ENCODE measurements at places on chromosomes 2 and 18.

GRCh38 chr2:176242276-176242675 lies 27.0 kb upstream of the MTX2 start:
- DNase-seq, result no peak

GRCh38 chr2:10405448-10405847 lies 42.7 kb downstream of the ODC1 start:
- no peak for DNase-seq

DNA sequence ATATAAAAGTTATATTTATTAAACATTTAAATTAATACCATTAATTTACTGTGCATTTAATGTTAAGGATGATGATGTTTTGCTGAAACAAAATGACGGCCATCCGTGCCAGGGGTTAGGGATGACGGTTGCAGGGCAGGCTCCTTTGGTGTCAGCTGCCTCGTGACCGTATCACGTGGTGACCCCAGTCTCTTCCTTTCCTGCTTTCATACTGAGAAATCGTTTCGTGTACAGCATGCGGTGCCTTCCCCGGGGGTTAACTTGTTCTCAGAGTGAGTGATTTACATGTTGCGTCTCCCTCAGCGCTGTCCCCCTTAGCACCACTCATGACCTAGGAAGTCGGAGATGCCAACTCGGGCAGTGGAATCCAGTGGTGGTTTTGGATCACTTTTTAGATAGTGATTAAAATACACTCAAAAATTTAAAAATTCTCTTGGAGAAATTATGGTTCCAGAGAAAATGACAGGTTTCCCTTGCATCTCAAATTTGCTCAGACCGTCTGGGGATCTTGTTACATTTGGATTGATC lies 290.8 kb downstream of the GBX2 start:
- DNase-seq, result no peak

DNA sequence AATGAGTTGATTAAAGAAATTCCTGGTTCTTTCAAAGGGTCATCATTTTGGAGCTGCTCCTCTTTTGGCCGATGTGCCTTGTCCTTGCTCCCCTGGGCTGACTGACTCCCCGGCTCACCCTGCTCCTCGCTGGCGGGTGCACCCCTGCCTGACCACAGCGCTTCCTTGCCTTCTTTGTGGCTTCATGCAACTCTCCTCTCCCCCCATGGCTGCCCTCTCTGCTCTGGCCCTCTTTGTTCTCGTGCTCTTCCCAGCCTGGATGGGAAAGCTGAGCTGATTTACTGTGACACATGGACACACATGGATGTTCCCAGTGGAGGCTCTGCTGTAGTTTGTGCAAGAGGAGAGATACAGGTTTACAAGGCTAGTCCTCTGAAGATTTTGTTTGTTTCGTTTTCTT lies 234.6 kb downstream of the HAUS1 start:
- DNase-seq, result no peak

DNA sequence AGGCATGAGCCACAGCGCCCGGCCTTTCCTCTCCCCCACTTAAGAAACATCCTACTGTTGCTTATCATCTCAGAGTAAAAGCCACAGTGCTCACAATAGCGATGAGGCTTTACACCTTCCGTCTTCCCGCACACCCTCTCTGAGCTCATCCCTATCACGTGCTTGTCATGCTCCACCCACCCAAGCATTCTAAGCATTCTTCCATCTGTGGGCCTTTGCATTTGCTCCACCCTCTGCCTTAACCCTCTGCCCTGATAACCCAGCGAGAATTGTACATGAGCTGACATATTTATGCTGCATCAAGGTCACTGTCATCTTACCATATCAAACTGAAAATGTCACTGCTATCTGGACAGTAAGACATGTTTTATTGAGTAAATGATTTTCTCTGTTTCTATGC lies 22.6 kb downstream of the FOXI3 start:
- no peak for DNase-seq

DNA sequence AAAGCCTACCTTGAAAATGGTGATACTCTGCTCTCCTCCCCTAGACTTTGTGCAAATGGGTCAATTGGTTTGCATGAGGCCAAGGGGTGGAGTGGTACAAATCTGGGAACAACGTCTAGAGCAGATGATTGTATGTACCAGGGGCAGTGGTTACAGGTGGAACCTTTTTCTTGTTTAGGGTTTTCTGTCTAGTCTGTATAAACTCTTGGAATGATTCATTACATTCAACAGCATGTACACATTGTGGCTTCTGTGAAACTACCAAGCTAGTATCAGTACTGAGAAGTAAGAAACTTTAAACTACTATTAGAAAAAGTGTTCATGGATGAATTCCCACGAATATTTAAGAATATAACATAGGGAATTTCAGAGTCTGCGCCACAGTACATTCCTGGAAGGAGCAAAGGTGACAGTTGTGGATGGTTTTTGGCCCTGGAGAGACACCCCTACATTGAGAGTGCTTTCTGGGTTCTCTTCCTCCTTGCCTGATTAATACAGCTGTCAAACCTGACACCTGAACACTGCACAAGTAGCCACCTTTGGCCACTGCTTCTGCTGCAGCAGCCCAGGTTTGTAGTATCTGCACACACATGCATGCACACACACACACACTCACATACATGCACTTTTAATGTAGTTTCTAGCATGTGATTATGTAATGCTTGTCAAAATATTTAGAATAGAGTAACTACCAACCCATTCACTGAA lies 30.0 kb downstream of the CFAP221 start:
- DNase-seq, result no peak

GRCh38 chr2:106866641-106867040 lies 19.3 kb downstream of the ST6GAL2 start:
- DNase-seq, result no peak

GRCh38 chr2:226791056-226791486 lies 8.5 kb downstream of the IRS1 start:
- peak; percentile 76 for DNase-seq

GRCh38 chr2:237403024-237403882 lies 10.7 kb downstream of the COL6A3 start:
- no peak for DNase-seq

DNA sequence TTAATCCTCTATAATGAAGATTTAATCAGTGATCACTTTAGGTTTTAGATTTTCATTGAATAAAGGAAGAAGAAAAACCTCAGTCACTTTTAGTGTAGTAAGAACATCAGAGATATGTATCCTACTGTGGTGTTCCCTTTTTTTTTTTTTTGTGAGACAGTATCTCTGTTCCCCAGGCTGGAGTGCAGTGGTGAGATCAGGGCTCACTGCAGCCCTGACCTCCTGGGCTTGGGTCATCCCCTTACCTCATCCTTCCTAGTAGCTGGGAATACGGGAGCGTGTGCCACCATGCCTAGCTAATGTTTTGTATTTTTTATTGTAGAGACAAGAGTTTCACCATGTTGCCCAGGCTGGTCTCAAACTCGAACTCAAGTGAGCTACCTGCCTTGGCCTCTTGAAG lies 5.1 kb downstream of the SLC39A10 start:
- no peak for DNase-seq

DNA sequence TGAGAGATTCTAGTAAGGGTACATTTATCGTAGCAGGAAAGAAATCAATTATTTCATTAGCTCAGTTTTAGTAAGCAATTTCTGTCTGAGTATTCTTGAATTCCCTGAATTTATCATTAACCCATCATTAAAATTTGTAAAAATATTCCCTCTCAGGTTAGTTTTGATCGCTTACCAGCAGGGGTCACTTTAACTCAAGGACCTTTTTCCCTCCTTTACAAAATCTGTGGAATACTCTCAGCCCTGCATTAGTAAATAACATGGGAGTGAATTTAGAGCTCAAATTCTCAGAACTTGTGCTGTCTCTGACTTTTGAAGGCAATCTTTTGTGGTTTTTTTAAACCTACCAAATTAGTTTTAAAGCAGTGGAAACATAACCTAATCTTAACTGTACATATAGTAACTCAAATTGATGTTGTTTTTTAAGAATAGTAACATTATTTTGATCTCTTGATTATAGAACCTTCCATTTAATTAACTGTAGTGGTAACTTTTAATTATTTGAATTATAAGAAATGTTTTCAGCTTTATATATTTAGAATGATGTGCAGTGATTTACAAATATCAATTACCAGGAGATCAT lies 97.2 kb downstream of the AGPS start:
- DNase-seq, result no peak

- DNase-seq, result peak; percentile 21
Observed at GRCh38 chr2:119174216-119174992, 15.9 kb upstream of the C1QL2 start.

- no peak for DNase-seq
Observed at GRCh38 chr2:66030553-66030952, 404.4 kb upstream of the MEIS1 start.

DNA sequence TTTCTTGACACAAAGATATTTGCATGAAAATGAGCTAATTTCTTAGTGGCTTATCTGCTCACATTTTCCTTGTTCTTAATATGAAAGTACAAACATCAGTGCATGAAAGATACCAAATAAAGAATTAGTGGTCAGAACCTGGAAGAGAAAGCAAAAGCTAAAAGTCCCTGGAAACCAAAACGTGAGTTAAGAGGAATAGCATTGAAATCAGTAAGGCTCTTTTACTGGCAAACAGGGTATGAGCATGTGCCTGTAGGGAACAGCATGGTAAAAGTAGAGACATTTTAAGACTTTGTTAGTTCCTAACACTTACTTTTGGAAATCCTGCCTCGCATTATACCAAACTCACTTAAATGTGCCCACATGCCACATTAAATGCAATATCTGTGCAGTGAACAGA lies 31.9 kb upstream of the CWC22 start:
- no peak for DNase-seq

- DNase-seq, result no peak
Observed at GRCh38 chr2:140472676-140473075, 1658.1 kb downstream of the LRP1B start.

DNA sequence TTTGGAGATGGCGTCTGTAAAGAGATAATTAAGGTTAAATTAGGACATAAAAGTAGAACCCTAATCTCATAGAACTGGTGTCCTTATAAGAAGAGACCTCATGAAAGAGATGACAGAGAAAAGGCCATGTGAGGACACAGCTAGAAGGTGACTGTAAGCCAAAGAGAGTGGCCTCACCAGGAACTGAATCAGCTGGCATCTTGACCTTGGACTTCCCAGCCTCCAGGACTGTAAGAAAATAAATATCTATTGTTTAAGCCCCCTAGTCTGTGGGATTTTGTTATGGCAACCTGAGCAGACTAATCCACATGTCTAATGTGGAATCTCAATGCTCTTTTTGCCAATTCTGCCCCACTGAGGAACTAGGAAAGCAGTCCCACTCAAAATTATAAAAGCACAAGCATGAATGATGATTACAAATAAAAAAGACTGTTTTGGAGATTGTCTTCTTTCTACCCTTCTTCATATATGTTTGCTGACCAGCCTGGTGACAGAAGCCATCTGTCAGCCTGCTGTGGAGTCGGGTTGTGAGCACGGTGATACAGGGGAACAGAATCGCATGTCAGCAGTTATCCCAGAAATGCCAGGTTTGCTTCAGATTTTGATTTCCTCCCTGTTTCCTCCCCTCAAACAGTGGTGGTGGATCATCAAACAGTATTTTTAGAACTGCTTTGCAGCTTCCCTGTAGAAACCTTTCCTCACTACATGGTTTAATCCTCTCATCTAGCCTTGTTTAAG lies 54.2 kb downstream of the INPP4A start:
- DNase-seq, result no peak

DNA sequence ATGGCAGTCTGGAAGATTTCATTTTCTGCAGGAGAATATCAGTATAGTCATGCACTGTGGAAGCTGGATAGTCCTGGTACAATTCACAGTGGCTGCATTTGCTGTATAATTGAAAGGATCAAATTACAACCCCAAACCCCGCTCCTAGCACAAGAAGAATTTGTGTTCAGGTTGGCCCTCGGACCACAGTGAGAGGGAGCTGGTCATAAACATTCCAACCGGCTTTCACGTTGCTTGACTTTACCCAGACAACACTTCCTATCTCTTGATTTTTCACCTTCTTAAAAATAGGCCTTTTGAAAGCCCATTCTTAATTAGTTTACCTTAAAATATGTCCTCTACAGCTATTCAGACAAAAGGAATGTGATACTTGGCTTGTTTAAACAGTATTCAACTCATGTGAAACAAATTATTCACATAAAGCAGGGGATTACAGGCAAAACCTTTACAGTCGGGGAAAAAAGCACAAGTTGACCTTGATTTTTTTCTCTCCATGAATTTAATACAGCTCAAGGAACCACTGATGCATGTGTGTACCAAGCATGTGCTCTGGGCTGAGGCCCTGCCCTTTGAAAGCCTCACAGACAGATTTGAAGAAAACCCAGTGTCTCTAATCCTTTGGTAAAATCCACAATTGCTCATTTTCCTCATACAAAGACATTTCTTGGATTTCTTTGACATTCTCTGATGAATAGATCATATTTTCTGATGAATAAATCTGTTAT lies 143.0 kb upstream of the SOX11 start:
- DNase-seq, result no peak

GRCh38 chr18:23998820-23999219 lies 15.7 kb upstream of the TTC39C start:
- no peak for DNase-seq

DNA sequence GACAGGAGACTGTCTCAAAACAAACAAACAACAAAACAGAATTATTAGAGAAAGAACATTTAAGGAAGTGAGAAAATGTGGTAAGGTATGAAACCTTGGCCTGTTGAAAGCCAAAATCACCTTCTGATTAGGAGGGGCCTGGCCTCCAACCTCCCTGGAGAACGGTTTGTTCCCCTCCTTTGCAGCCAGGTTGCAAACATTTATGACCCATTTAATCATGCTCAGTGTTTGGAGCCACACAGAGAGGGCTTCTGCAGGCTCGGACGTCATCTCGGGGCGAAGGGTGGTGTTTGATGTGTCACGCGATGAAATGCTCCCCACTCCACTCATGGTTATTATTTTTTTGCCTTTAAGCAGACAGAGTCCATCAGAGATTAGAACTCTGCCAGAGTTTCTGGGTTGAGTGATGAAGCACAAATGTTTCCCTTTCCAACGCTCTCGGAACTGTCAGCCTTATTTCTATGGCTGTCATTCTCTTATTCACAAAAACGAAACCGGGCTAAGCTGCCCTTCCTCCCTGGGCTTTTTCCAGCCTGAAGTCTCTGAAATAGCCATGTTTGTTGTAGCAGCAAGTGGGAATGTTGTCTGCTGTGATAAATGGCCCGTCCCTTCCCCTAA lies 33.6 kb upstream of the ROCK2 start:
- no peak for DNase-seq

- no peak for DNase-seq
Observed at GRCh38 chr2:96523659-96524481, 12.7 kb upstream of the ARID5A start.

GRCh38 chr2:67243919-67244318 lies 153.2 kb upstream of the ETAA1 start:
- DNase-seq, result no peak

- no peak for DNase-seq
Observed at GRCh38 chr18:58501066-58501896, 127.6 kb downstream of the ALPK2 start.

- no peak for DNase-seq
Observed at GRCh38 chr2:3253913-3254441, 123.6 kb downstream of the EIPR1 start.

- DNase-seq, result no peak
Observed at GRCh38 chr2:30923623-30924022, 116.4 kb upstream of the CAPN13 start.

DNA sequence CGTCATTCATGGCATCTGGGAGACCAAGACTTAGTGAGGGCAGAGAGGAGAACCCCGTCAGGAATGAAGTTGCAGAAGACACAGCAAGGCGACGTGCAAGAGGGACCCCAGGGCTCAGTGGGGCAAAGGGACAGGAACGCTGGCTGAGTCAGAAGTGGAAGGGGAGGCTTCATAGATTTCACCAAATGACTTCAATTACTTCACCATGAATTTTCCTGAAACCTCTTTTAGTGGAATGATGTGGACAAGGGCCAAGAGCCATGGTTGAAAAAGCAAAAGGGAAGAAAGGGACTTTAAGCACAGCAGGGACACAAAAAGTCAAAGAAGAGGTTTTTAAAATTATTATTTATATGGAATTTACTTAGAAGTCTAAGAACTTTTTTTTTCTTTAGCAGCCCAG lies 141.6 kb upstream of the PID1 start:
- no peak for DNase-seq

All from thymus (tissue), 14 donors.